ENCODE measurements at places on chromosomes 3 and 15. TPM values are rescaled to one million over a fixed set of nuclear protein-coding genes. Genes with fewer than 3 reads are reported as not detected.

DNA sequence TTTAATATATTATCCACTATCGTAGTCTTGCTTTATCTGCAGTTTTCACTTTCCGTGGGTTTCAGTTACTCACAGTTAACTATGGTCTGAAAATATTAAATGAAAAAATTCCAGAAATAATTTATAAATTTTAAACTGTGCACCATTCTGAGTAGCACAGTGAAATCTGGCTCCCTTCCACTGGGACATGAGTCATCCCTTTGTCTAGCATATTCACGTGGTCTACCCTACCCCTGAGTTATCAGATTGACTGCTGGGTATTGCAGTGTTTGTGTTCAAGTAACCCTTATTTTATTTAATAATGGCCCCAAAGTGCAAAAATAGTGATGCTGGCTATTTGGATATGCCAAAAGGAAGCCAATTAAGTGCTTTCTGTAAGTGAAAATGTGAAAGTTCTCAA, 539.5 kb upstream of the AGTR1 start:
- no peaks in the 10 kb centered on the region for H3K4me1 ChIP-seq
- no peak overlapping the region for H3K27ac ChIP-seq
- H3K27me3 ChIP-seq, result no peaks in the 10 kb centered on the region
- no peak overlapping the region for H3K4me3 ChIP-seq

GRCh38 chr3:47347217-47347801, 33.5 kb upstream of the PTPN23 start:
- H3K27ac ChIP-seq, result no peak overlapping the region
- peaks cover 13% of the 10 kb centered on the region for H3K4me1 ChIP-seq
- no peaks in the 10 kb centered on the region for H3K27me3 ChIP-seq
- no peak overlapping the region for H3K4me3 ChIP-seq

DNA sequence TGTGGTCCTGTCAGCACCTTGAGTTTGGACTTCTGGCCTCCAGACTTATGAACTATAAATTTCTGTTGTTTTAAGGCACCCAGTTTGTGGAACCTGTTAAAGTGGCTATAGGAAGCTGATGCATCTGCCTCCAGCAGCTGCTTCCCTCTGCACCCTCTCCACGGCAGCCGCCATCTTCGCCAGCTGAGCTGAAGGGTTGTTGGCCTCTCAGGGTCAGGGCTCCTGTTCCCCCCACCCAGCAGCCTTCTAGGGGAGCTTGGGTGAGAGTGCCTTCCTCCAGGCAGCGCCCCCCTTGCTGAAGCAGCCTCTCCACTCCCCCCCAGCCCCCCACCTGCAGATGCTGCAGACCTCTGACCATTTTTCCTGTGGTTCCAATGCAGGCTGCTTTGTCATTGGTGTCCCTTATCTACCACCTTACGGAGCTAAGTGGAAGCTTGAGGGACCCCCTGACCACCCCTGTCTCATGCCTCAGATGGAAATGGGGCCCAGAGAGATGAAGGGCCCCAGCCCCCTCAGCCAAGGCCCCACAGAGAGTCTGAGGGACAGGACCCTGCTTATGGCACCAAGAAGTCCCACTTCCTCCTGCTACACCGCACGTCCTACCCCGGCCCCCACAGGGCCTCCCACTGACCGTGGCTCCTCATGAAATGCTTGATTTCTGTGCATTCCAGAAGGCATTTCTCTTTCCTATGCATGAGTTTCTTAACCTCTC, 61.4 kb upstream of the TLE3 start:
- DNase-seq, result no peak
- H3K4me3 ChIP-seq, result no peak overlapping the region
- no peaks in the 10 kb centered on the region for H3K36me3 ChIP-seq
- no peak overlapping the region for H3K27ac ChIP-seq

GRCh38 chr3:132464066-132464465, 46.8 kb downstream of the DNAJC13 start:
- H3K27ac ChIP-seq, result no peak overlapping the region
- peaks cover 3% of the 10 kb centered on the region for H3K4me1 ChIP-seq
- H3K27me3 ChIP-seq, result no peaks in the 10 kb centered on the region
- DNase-seq, result peak; percentile 78

ZPLD1 gene
- under 0.01 TPM for total RNA-seq

CKMT1A gene
- total RNA-seq, result not detected

ANKDD1A gene
- 2.8 TPM for total RNA-seq

CPNE4 gene
- total RNA-seq, result not detected

PRICKLE2 gene
- total RNA-seq, result 14.2 TPM
